Stimulated activated CD4-positive, alpha-beta T cell treated with anti-CD3 and anti-CD28 coated beads, Interleukin-1b, Interleukin-23, amount 100 ng/mL, for 24 hours (primary cell): ENCODE measurements at places on chromosomes 11 and 22.

GRCh38 chr22:49132009-49132408, 695.7 kb downstream of the BRD1 start:
- DNase-seq: no peak

GRCh38 chr11:46133119-46133518, 11.9 kb upstream of the PHF21A start:
- DNase-seq: no peak

DNA sequence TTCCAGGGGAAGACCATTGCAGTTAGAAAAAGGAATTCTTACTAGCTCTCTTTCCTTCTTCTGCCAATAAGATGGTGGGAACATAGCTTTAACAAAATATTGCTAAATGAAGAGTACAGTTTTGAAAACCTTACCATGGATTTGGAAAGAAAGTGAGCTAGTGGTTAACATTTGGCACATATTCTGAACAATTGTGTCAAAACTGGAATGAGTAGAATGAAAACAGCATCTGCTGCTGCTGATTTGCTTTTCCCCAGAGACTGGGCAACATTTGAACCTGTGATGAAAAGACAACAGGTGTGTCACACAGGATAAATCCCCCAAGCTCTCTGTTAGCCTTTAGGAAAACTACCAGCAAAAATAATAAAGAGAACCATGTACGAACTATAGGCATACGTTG, 761.4 kb downstream of the KCNA4 start:
- DNase-seq: no peak

- no peak for DNase-seq
Observed at GRCh38 chr11:60431251-60431650, 1.9 kb downstream of the MS4A5 start.

DNA sequence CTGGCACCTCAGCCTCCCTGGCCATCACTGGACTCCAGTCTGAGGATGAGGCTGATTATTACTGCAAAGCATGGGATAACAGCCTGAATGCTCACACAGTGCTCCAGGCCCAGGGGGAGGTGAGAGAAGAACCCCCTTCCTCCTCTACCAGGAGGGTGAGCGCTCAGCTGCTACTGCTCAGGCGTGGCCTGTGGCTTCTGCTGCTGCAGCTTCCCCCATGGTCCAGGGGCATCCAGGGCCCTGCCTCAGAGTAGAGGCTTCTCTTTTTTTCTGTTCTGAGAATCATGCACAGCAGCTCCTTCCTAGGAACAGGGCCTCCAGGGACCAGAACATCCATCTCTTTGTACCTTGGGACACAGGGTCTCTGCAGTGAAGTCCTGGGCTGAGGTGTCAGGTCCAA, 83.1 kb downstream of the VPREB1 start:
- no peak for DNase-seq

DNA sequence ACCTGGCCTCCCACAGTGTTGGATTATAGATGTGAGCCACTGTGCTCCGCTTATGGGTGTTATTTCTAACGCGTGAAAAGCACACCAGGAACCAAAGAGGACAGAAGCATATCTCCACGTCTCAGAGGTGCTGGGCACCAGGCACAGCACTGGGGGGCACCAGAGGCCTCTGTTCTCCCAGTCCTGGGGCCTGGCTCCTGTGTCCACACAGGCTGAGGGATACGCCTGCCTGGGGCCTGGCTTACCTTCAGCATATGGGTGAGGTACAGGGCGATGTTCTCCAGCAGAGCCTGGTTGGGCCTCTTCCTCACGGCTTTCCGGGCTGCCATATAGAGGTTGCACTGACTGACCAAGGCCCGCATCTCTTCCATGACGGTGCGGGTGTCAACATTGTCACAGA, 24.7 kb upstream of the NAP1L4 start:
- DNase-seq: no peak

- no peak for DNase-seq
Observed at GRCh38 chr11:128763224-128763623, 69.4 kb downstream of the FLI1 start.

DNA sequence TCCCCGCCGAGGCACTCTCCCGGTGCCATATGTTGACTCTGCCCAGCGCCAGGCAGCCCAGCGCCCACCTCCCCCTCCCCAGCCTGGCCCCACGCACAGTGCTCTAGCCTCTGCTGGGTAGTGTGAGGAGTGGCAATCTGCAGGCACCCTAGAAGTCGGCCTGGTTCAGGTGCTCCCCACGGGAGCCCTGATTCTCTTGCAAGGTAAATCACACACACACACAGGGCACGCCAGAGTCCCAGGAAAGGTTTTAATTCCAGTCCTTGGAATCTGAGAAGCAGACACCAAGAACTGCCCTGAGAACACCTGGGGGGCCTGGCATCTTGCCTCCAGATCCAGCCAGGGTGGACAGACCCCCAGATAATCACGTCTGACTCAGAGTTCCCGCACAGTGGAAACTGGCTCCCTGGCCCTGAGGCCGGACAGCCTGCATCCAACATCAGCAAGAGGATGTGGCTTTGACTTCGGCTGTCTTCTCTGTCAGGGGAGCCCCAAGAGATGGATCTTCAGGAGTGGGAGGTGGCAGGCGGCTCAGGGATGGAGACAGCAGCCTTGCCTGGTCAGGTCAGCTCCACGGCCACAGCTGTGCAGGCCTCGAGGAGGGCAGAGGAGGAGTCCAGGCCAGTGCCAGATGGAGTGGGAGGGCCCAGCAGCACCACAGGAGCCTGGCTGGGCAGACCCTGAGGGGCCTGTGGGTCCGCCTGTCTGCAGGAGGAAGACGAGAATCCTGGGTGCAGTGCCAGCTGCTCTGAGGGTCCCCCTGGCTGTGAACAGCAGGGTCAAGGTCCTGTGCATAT, 1.1 kb upstream of the RIN1 start:
- no peak for DNase-seq

GRCh38 chr22:46773076-46773475, 10.6 kb downstream of the TBC1D22A start:
- no peak for DNase-seq

- DNase-seq: no peak
Observed at GRCh38 chr22:38315823-38316363, 1.3 kb downstream of the CSNK1E start.

GRCh38 chr11:47617417-47617809, 23.2 kb upstream of the C1QTNF4 start:
- no peak for DNase-seq

GRCh38 chr11:123194337-123195187, 486 bp downstream of the CLMP start:
- DNase-seq: no peak

DNA sequence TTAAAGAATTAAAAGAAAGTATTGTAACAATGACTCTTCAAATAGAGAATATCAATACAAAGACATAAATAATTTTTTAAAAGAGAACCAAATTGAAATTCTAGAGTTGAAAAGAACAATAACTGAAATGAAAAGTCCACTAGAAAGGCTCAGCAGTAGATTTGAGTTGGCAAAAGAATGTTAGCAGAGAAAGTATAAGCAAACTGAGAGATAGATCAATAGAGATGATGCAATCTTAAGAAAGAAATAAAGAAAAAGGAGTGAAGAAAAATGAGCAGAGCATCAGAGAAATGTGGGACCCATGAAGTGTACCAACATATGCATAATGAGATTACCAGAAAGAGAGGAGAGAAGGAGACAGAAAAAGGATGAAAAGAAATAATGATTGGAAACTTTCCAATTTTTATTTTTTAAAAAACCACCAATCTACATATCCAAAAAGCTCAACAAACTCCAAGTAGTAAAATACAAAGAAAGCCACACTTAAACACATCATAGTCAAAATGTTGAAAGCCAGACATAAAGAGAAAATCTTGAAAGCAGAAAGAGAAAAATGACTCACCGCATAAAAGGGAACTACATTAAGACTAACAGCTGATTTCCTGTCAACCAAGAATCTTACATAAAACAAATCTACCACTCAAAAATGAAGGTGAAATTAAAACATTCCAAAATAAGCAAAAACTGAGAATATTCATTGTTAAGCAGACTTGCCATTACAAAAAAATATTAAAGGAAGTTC, 20.9 kb downstream of the NCF4 start:
- no peak for DNase-seq

- DNase-seq: no peak
Observed at GRCh38 chr11:102716527-102716926, 8.2 kb downstream of the MMP8 start.

DNA sequence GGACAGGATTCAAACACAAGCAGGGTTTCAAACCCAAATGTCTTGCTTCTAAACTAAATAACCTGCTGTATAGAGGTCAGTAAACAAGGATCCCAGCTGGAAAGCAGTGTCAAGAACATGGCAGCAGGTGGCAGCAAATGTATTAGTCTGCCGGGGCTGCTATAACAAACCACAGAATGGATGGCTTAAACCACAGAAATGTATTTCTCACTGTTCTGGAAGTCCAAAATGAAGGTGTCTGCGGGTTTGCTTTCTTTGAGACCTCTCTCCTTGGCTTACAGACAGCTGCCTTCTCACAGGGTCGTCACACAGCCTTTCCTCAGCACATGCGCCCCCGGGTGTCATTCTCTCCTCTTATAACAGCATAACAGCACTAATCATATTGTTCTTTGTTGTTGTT, 65.1 kb upstream of the LRRC55 start:
- DNase-seq: no peak

DNA sequence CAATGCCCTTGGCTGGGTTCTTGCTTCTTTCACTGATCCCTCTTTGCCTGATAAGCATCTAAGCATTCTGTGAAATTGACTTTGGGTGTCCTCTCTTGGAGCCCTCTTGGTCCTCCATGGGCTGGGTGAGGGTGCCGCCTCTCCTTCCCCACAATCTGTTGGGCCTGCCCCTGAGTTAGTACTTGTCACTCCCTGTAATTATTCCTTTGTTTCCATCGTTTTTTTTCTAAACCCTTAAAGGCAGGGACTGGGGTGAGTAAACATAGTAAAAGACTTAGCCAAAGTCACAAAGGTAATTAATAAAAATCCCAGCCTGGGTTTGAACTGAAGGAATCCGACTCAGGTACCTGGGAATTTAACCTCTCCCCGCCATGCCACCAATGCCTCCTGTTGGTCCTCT, 188.1 kb downstream of the MYO18B start:
- no peak for DNase-seq

GRCh38 chr11:118742304-118742703, 48.7 kb downstream of the DDX6 start:
- DNase-seq: no peak

DNA sequence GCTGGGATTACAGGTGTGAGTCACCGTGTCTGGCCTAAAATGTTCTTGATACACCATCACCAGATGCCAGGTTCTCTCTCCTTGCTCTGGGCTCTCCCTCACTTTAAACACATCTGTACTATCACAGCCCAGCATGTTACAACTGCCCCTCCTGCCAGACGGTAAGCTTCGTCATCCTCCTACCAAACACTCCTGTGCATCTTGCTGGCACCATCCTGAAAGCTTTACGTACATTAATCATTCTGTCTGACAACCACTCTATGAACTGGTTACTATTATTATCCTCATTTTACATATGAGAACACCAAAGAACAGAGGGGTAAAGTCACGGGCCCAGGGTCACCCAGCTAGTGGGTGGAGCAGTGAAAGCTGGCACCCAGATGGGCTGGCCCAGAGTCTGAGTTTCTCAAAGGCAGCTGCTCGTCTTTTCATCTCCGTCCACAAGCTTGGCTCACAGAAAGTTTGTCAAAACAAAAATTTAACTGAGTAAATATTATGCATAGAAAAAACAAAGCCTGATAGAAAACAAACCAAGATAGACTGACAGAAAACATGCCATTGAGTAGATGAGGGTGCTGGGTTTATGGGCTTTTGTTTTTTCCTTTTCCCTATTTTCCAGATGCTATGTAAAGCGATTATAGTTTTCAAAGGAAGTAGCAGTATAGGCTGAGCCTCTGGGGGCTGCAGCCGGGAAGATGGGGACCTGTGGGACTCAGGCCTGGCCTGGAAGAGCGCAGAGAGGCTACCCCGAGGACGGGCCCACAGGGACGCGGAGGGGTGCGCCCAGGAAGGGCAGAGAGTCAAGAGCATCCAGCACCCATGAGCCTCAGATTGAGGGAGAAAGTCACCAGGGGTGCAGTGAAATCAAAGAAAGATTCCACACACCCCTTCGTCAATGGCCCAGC, 9.5 kb downstream of the PLA2G6 start:
- DNase-seq: no peak

DNA sequence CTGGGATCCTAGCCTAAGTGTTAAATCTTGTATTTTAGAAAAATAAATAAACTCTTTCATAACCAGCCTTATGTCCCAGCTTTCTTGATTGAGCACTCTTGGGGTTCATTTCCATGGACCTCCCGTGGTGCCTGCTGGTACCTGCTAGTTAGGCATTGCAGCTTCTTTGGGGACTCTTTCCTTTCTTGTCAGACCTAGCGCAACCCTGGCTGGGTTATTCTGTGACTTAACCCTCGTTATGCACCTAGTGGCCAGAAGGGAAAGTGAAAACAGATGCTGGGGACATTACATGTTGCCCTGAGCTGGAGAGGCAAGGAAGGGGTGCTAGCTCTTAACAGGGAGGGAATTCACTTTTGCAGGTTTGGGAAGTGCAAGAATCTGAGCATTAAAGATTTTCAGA, 46.8 kb downstream of the APIP start:
- DNase-seq: no peak

- DNase-seq: no peak
Observed at GRCh38 chr22:21940521-21940920, 12.1 kb downstream of the PPM1F start.

DNA sequence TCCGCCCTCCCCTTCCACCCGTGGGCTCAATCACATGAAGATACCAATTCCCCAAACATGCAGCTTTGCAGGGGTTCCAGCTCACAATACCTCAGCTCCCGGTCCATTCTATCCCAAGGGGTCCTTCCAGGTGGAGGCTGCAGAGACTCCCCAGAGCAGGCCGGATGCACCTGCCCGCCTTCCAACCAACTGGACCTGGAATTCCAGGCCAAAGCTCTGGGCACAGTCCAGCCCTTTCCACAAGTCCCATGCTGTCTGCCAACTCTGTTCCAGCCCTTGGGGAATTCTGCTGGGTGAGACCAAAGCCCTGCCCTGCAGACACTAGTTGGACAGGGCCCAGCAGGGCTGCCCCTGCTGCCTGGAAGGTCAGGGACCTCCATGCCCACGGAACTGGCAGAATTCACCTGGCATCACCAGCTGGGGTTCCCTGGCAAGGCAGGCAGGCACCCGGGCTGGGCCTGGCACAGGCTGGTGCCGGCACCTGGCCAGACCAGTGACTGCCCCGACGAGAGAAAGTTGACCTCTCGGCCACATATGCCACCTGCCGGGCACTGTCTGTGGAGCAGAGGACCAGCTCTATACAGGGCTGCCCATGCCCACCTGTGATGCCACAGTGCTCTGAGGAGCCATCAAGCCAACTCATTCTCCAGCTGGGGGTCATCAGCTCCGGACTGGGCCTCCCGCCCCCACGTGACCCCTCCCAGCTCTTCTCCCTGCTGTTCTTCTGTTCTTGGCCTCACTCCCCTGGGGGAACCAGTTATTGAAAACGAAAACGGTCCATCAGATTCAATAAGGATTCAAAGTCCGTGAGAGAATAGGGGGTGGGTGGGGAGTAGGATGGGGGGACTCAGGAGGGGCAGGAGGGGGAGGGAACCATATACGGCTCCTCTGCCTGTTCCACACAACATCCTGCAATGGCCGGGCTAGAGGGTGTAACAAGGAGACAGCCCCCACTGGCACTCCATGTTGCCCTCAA, 4.7 kb downstream of the SYT7 start:
- DNase-seq: no peak

- no peak for DNase-seq
Observed at GRCh38 chr22:42052765-42053164, 17.8 kb downstream of the NAGA start.
